ENCODE measurements at places on chromosomes 11 and 22. TPM values are rescaled to one million over a fixed set of nuclear protein-coding genes. Genes with fewer than 3 reads are reported as not detected.

Gene SCARF2
- 0.86 TPM for total RNA-seq

Gene ANAPC15
- 69.2 TPM for total RNA-seq

Gene DERL3
- 0.71 TPM for total RNA-seq

Gene ABTB2
- 39.5 TPM for total RNA-seq

Gene GRIK4
- total RNA-seq, result not detected

Gene PRR14L
- total RNA-seq, result 5.8 TPM

Gene COPB1
- total RNA-seq, result 99.8 TPM

Gene HEPACAM
- not detected for total RNA-seq

Gene ZNF280B
- 1.2 TPM for total RNA-seq

Gene SEPTIN3
- 0.90 TPM for total RNA-seq

Data from A549 treated with Hydrocortisone at 1 μM for 4 hours (cell line).